ENCODE measurements at places on chromosomes 4 and X.

GRCh38 chr4:174503079-174503715 lies 19.1 kb downstream of the HPGD start:
- DNase-seq: no peak

- DNase-seq: no peak
Measured at GRCh38 chr4:17164666-17165065, 266.2 kb upstream of the LDB2 start.

DNA sequence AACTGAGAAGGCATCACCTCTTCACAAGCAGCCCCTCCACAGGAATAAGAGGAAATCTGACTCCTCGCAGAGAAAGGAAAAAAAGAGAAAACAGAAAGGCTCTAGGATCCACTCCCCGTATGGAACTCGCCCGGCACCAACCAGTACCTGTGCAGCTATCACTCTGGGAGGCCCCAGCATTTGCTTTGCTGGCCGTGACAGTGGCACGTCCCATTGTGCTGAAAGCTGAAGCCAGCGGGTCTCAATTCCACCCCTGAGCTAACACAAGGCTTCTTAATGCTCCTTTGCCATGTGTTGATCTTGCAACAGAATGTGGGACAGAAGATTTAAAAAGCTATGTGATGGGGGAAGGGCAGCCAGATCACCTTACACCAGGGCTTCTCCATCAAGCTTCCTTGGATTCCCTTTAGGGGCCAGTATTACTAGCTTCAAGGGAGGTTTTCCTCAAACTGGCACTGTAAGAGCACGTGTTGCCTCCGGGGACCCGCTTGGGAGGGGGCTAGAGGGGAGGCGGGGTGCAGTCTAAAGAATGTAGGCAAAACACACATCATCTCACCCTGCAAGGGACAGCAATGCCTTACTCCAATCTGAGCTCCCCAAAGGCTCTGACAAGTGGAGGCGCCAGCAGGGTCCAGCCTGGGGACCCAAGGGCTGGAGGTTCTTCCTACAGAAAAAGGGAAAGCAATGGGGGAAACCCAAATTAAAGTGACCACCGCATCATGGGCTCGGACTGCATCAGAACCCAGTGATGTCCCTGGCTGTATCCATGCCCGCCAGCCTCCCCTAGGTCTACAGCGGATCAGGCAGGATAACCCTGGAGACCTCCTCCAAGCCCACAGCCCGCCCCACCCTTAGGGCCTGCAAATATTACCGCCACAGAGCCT lies 1.2 kb downstream of the USP46 start:
- DNase-seq: peak; percentile 28

DNA sequence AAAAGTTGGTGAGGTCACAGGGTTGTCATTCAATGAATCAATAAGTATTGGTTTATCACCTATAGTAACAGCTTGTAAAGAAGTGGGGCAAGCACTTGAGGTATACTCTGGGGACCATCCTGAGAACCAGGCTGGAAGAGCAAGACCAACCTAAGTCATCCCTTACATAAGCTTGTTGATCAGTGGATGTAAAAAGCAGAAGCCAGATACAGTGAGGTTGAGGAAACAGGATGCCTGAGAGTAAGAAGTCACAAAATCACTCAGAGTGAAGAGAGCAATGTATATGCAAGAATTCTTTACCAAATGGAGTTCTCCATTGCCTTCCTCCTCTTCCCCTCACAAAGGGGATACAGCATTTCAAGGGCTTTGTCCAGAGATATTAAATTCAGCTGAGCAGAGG lies 76.3 kb upstream of the PACRGL start:
- no peak for DNase-seq

- DNase-seq: no peak
Measured at GRCh38 chrX:130772776-130773143, 130.2 kb downstream of the ENOX2 start.

- DNase-seq: no peak
Measured at GRCh38 chrX:24925430-24925829, 90.3 kb downstream of the ARX start.

- DNase-seq: no peak
Measured at GRCh38 chrX:77505227-77505626, 58.0 kb downstream of the FGF16 start.

DNA sequence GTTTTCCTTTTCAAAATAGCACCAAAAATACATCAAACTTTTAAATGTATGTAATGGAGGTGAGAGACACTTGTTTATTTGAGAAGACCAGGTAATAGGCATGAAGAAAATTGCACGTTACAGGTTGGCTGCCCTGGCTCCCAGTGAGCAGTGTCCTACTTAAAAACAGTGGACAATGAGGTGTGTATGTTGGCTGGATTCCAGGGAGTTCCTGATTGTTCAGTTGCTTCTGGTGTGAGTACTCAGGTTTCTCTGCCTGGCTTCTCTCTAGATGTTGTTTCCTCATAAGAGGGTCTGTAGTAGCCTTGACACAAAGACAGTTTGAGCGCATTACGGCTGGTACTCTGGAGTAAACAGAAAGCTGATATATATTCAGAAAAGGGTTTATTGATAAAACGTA lies 29.4 kb downstream of the SNX25 start:
- DNase-seq: no peak

DNA sequence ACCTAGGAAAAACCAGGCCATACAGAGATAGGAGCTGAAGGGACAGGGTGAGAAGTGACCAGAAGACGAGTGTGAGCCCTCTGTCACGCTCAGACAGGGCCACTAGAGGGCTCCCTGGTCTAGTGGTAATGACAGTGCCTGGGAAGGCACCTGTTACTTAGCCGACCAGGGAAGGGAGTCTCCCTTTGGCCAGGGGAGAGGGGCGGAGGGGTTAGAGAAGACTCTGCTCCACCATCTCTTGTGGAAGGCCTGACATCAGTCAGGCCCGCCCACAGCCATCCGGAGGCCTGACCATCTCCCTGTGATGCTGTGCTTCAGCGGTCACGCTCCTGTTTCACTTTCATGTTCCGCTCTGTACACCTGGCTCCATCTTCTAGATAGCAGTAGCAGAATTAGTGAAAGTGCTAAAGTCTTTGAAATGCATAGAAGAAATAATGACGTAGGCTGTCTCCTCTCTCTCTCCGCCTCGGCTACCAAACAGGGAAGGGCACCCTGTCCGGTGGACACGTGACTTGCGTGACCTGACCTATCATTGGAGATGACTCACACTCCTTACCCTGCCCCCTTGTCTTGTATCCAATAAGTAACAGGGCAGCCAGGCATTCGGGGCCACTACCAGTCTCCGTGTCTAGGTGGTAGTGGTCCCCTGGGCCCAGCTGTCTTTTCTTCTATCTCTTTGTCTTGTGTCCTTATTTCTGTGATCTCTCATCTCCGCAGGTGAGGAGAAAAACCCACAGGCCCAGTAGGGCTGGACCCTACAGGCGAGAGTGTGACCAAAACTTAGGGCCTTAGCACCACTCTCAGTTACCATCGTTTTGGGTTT lies 26.7 kb downstream of the HTT-AS start:
- DNase-seq: peak; percentile 60

- DNase-seq: no peak
Measured at GRCh38 chrX:13452283-13452682, 117.1 kb upstream of the EGFL6 start.

DNA sequence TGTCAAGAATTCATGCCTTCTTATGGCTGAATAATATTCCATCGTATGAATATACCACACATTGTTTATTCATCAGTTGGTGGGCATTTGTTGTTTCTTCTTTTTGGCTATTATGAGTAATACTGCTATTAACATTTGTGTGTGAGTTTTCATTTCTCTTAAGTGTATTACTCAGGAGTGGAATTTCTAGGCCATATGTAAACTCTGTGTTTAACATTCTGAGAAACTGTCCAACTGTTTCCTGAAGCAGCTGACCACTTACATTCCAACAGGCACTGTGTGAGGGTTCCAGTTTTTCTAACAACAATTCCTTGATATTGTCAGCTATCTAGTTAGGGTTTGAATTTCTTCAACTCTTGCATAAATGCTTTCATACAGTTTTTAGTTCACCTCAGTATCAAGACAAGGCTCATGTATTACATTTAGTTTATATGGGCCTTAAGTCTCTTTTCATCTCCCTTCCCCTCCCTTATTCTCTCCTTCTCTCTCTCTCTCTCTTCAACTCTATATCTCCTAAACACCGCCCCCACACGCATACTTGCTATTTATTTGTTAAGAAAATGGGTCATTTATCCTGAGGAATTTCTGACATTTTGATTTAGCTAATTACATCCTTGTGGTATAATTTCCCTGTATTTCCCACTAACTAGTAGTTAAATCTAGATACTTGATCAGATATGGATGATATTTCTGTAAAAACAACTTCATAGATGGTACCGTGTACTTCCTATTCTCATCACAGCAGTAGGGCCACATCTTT lies 77.4 kb downstream of the WDR19 start:
- DNase-seq: no peak

- DNase-seq: no peak
Measured at GRCh38 chrX:112846187-112846586, 5.6 kb upstream of the AMOT start.

DNA sequence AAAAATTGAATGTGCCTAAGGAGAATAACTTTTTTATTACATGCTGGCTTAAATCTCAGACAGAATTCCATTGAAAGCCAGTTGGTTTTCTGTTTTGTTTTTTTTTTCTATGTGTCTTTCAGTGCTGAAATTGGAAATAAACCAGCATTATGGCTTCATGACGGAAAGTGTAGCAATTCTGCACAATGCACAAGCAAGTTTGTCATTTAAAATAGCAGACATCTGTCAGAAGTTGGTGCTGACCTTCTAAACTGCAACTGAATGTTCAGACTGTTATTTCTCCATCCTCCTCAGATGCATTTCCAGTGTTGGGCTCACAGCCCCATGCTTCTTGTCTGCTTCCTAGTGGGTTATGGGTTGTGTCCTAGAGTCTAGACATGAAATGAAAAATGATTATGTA lies 107.2 kb upstream of the LIMCH1 start:
- no peak for DNase-seq

GRCh38 chr4:137608085-137608484 lies 75.8 kb upstream of the PCDH18 start:
- no peak for DNase-seq

GRCh38 chrX:25442499-25442898 lies 426.7 kb upstream of the ARX start:
- no peak for DNase-seq

DNA sequence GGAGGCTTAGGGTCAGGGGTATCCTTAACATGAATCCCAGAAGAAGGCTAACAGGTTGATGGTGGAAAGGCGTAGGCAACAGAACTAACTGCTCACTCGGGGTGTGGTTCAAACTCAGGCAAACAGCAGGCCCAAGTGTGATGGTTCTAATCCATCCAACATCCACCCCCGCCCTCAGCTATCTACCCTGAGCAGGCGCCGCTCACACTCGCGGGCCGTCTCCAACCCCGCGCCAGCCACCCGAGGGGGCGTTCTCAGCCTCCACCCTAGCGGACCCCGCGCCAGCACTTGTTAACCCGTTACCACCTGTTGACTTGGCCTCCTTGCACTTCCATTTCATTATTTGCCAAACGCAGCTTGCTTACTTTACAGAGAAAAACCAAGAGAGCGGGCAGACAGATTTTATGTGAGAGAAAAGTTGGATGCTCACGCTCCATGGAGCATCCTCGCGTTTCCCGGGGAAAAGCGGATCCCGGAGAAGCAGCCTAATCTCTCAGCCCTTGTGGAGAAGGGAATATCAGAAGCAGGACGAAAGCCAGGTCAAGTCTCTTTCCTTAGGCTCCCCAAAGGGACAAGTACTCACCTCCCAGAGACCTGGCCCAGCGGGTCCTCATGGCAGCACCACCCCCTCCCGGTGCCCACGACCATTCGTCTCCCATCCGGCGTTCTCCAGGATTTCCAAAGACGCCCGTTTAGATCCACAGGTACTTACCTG lies 773 bp downstream of the SNCA start:
- DNase-seq: peak; percentile 15

- DNase-seq: no peak
Measured at GRCh38 chr4:88075336-88075735, 67.9 kb downstream of the PKD2 start.

DNA sequence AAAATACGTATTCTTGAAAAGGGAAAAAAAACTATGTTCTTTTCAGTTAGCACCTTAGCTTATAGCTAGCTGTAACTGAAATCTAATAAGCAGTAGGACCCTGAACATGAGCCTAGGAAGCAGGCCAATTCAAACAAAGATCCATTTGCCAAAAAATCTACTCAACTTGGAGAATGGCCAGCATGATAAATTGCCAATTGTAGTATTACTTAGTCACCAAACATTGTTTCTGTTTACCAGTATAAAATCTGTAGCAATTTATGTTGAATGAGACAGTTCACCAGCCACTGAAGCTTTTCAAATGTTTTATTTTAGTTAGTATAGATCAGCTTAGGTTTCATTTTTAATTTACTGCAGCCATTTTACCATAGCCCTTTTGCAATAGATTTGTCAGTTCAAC lies 323.6 kb upstream of the DIPK2B start:
- DNase-seq: no peak

DNA sequence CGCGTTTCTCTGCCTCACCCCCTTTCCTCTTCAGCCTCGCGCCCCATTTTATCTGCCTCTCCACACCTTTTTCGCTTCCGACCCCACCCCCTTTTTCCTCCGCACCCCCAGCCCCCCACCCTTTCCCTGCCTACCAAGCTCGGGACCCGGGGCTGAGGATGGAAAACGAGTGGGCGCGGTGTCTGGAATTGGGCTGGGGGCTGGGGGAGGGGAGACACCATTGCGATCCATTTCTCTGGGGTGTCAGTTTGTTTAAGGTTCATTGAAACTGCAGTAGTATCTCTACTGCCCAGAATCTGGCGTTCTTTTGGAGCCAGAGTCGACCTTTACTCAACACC lies 707 bp downstream of the SLC9A6 start:
- peak; percentile 22 for DNase-seq

DNA sequence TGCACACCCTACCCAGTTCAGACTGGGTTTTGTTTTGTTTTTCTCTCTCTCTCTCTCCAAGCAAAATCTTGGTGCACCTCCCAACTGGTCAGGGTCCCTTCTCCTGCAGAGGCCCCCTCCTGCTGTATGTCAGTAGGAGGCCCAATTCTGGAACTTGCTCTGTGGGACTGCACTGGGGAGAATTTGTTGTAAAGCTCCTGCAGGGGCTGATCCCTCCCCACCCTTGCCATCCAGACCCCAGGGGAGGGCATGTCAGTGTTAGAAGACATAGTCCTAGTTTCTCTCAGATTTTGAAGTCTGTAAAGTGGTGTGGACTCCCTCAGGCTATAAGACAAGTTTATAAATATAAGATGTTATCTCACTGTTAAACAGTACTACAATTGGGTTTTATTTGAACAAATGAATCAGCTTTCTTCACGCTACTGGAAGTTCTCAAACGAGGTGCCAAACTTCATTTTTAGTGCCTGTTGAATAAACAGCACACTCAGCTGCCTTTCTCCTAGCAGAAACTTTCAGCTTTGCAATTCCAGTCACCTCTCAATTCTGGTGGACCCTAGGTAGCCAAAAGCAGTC lies 88.6 kb upstream of the FRMPD3 start:
- DNase-seq: no peak

Data from GM13977 (cell line).